ENCODE measurements at places on chromosomes 12 and 14.

DNA sequence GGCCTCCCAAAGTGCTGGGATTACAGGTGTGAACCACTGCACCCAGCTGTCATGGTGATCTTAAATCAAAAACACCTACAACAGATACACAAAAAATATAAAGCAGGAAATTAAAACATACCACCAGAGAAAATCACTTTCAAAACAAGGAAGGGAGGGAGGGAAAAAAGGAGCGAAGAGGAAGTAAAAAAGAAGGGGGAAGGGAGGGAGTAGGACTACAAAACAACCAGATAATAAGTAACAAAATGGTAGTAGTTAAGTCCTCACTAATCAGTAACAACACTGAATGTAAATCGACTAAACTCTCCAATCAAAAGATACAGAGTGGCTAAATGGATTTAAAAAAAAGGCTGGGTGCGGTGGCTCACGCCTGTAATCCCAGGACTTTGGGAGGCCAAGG, 89.0 kb downstream of the SH2B3 start:
- DNase-seq = no peak

GRCh38 chr14:75070383-75070782, 942 bp downstream of the ZC2HC1C start:
- no peak for DNase-seq

DNA sequence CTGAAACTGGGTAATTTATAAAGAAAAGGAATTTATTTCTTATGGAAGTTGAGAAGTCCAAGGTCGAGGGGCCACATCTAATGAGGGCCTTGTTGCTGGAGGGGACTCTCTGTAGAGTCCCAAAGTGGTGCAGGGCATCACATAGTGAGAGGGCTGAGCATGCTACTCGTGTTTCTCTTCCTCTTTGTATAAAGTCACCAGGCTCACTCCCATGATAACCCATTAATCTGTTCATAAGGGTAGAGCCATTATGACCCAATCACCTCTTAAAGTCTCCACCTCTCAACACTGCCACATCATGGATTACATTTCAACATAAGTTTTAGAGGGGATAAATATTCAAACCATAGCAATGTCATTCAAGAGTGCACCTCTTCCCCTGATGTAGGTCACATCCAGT, 79.1 kb upstream of the ATP2B1 start:
- no peak for DNase-seq

- DNase-seq = peak; percentile 32
Measured at GRCh38 chr12:83850531-83850930, 1062.1 kb downstream of the SLC6A15 start.

GRCh38 chr14:24843494-24843893, 206.5 kb downstream of the STXBP6 start:
- DNase-seq = no peak

DNA sequence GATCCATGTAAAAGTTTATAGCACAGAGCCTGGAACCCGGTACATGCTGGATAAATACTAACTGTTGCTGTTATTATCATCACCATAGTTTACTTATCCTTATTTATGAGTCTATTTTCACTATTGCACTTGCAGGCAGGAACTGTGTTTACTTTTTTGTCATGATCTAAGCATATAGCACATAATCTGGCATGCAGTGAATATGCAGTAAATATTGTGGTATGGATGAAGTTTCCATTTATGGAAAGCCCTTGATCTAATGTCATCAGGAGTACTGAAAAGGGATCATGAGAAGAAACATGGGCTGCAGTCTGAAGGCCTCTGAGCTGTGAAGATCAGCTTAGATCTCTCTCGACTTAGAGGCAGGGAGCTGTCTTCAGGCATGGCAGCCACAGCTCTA, 91.6 kb downstream of the KCNK13 start:
- DNase-seq = no peak

DNA sequence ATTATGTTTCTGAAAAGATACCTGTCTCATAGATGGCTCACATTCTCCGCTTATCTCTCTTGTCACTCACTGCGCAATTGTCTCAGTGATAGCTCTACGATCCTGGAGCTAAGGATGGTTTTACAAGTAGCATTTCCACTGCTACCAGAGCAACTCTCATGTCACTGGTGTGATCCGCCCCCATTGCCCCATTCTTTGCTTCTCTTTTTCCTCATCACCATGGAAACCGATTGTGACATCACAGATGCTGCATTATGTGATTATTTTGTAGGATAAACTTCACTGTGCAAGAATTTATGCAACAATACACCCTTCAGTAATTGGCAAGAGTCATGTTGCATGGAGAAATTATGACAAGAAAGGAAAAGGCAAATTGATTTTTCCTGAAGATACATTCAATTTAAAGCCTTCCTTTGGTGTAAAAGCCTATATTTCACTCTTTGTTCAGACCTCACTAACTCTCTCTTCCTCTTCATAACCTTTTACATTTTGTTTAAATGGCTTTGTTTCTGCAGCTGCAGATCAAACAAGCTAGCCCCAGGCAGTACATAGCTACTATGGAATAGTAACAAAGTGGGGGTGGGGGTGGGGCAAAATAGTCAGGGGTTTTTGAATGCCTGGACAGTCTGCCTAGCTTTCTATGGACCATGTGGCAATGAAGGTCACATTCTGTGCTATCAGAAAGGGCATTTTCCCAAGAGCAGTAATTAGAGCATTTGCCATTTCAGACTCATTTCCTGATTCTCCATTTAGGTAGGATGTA, 539.8 kb downstream of the NRXN3 start:
- DNase-seq = no peak

GRCh38 chr14:75282170-75282554, 3.5 kb downstream of the FOS start:
- no peak for DNase-seq

DNA sequence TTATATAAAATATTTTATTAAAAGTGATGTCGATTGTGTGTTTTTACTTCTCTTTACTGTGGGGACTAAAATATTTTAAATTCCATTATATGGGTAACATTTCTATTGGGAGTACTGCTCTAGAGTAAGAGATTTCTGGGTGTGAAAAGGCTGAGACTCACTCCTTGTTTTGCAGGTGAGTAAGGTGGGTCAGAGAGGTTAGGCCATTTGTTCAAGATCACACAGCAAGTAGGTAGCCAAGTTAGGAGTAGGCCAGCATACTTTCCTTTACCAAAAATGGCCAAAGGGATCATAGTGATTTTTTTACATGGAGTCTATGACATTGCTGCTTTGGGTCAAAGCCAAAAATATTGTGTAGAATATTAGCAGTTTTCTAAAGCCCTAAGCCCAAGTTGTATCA, 138.0 kb downstream of the ETV6 start:
- DNase-seq = no peak

DNA sequence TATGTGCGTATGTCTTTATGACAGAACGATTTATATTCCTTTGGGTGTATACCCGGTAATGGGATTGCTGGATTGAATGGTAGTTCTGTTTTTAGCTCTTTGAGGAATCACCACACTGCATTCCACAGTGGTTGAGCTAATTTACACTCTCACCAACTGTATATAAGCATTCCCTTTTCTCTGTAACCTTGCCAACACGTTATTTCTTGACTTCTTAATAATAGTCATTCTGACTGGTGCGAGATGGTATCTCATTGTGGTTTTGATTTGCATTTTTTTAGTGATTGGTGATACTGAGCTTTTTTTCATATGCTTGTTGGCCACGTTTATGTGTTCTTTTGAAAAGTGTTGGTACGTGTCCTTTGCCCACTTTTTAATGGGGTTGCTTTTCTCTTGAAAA, 49.7 kb downstream of the FRS2 start:
- DNase-seq = peak; percentile 86

DNA sequence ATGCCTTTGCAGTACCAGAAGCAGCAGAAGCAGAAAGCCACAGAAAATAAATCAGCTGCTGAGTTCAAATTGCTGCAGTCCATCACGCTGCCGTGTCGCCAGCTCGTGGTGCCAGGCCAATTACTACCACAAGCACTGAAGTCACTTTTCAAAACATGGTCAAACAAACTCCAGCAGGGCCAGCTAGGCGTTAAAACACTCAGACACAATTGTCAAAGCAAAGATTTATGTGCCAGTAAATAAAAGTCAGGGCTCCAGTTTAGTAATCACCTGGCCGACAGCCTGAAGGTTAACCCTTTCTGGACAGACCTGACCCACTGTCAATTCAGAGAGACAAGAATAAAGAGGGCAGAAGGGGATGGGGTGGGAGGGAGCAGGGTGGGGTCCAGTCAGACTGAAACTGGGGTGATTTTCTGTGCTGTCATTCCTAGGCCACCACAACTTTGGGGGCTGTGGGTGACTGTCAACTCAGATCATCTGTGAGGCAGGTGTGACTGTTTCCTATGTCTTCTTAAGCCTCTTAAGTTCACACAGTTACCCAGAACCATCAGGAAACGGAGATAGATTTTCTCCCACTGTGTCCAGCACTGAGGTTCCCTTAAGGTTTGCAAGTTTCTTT, 109.8 kb upstream of the FUT8 start:
- no peak for DNase-seq

DNA sequence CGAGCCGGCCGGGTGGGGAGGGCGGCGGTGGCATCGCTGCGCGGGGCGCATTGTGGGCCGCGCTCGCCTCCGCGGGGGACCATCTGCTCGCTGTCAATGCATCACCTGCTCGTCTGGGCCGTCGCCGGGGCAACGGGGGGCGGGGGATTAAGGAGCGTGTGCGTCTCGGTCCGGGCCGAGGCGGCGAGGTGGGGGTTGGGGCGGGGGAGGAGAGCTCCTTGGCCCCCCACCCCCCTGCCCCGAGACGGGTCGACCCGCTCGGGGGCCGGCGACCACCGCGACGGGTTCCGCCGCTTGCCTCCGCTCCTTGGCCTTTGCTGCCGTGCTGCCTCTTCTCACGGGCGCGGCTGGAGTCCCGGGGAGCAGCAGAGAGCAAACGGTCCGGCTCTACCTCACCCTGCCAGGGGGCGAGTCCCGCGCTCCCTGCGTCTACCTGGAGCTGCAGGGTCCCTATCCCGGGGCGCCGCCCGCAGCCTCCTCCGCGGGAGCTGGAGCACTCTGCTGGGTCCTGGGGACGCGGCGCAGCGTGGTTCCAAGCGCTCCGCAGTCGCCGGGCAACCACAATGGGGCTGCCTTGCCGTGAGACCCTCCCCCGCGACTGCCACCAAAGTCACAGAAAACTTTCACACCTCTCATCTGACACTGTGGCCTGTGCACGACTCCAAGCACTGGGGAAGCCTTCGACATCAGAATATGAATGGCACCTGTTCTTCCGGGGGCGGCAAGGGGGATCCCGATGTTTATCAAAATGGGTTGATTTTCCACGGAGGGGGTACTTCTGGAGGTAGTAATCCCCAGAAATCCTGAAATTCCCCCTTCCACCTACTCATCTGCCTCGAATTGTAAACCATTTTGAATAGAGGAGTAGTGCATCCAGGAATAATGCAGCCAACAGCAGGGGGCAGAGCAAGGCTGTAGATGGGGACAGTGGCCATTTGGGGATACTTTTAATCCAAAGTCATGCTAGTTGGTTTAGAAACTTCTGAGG, at the start of gene C12orf42:
Gene C12orf42 (minus strand): TSS at position 500 of the 988 bp plus-strand sequence. CDS start 17,542 bp downstream, outside the sequence.
- DNase-seq = peak; percentile 2
